Memory B cell (primary cell): ENCODE measurements at places on chromosomes 4 and X.

DNA sequence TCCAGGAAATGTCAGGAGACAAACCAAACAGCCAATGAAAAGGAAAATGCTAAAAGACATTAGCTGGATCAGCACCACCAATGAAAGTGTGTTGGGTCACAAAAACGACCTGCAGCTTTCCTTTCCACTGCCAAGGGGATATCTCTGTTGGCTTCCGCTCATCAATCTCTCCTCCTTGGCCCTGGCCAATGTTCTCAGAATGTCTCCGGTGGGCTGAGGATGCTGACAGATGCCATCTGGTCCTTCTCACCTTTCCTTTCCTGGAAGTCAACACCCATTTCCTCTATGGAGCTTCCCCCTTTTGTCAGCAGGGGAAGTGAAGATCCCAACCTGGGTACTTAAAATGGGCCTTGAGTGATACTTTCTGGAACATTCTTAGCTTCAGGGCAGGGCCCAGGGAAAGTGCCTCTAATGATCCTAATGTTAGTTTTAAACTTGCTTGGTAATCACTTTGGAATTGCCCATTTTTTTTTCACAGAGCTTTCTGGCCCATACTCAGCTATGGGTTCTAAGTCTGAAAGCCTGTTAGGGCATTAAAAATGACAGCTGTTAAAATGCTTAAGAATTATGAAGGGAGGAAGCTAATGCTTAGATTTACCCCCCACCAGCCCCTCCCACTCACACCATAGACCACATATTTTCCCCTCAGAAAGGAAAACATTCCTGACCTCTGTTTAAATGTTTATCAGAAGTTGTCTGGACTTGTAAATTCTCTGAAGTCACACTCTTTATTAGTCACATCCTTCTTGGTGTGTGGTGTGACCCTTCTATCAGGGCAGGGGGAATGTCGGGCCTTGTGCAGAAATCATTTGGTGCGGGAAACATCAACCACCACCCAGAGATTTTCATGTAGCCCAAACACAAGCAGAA, 29.2 kb downstream of the IGFBP7 start:
- DNase-seq: no peak

GRCh38 chr4:100962698-100963097, 384.6 kb downstream of the PPP3CA start:
- no peak for DNase-seq

- no peak for DNase-seq
Measured at GRCh38 chr4:166301266-166301665, 428.2 kb downstream of the TLL1 start.

GRCh38 chrX:130295519-130296296, 27.0 kb upstream of the ZNF280C start:
- no peak for DNase-seq

DNA sequence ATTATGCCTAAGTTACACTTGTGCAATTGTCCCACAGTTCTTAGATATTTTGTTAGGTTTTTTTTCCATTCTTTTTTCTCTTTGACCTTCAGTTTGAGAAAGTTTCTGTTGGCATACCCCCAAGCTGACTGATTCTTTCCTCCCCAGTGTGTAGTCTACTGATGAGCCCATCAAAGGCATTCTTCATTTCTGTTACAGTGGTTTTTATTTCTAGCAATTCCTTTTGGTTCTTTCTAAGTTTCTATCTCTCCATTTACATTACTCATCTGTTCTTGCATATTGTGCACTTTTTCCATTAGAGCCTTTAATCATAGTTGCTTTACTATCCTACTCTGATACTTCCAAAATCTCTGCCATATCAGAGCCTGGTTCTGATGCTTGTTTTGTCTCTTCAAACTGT, 31.9 kb downstream of the CASP6 start:
- DNase-seq: no peak
